ENCODE measurements at places on chromosomes 3 and 15.

- DNase-seq, result peak; percentile 62
These were observed 589.3 kb upstream of the KCNMB2 start for GRCh38 chr3:177946936-177947335.

GRCh38 chr15:66865622-66866611 is 163.9 kb downstream of the SMAD6 start:
- DNase-seq, result peak; percentile 69

- no peak for DNase-seq
These were observed 190.6 kb upstream of the ADAMTS9 start for GRCh38 chr3:64878362-64878761.

DNA sequence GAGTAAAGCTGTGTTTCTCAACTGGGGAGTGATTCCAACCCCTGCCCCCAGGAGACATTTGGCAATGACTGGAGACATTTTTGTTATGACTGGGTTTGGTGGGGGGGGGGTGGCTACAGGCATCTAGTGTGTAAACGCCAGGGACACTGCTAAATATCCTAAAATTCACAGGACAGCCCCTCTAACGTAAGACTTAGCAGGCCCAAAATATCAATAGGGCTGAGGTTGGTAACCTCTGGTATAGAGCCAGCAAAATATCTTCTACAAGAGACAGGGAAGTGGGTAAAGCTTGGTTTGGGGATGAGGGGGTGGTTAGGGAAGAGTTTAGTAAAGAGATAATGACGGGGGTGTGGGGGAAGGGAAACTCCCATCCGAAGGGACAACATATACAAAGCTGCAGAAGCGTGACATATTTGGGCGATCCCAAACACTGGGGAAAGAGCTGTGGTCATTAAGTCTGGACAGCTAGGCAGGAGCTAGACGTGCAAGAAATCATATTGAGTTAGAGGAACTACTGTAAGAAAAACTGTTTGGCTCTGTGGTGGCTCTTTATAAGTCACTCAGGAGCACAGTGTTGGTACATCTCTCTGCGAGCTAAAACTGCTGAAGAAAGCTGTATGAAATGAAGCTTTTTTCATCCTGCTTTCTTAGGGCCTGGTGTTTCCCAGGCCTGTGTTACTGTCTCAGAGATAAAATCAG is 697 bp upstream of the TRIM69 start:
- no peak for DNase-seq

DNA sequence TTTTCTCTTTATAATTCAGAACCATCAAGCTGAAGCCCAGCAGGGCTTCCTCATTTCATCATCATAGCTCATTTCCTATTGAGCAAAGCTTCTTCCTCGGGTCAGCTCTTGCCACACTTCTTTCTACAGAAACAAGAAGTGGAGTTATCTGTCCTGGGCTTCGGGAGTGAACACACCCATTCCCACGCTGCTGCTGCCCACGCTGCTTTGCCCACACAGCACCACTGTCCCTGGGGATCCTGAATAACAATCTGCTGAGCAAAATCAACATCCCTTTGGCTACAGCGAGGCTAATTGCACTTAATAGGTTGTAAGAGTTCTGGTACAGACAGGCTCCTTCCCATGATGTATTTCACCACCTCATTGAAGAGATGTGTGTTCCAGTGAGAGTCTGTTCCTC is 23.7 kb downstream of the CEP19 start:
- DNase-seq, result peak; percentile 80

GRCh38 chr3:171133796-171134569 is 107.5 kb upstream of the SLC2A2 start:
- DNase-seq, result no peak

DNA sequence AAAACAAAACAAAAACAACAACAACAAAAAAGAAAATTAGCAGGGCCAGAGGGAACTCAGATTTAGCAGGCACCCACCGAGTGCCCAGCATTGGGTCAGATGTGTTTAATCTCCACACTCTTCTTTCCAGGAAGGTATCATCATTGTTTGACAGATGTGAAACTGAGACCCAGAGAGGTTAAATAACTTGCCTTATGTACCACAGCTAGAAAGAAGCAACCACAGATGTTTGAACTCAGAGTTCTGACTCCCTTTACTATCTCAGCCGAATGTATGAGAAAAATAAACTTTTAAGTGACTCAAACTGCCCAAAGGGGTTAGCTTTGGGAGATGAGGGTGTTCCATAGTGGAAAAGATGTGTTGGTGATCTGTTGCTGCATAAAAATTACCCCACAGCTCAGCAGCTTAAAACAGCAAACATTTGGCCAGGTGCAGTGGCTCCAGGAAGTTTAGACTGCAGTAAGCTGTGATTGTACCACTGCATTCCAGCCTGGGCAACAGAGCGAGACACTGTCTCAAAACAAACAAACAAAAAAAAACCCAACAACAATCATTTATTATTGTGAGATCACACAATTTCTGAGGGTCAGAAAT is 4.5 kb upstream of the RPP25 start:
- no peak for DNase-seq

DNA sequence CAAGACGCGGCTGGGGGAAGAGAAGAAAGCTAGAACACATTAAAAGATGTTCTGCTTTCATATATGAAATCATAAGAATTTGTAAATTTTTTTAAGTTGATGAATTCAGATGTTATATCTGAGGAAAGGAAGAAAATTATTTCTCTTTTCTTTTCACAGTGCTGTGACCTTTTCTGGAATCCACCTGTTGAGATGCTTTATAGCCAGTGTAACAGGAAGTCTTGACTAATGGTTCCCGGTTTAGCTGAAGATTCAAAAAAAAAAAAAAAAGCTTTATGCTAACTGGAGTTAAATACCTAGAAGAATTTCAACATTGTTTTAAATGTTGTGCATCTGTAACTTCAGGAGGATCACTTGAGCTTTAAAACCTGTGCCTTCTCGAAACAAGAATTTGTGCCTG is 9.9 kb downstream of the GTPBP8 start:
- no peak for DNase-seq

GRCh38 chr15:83723216-83723615 is 69.3 kb downstream of the ADAMTSL3 start:
- no peak for DNase-seq

DNA sequence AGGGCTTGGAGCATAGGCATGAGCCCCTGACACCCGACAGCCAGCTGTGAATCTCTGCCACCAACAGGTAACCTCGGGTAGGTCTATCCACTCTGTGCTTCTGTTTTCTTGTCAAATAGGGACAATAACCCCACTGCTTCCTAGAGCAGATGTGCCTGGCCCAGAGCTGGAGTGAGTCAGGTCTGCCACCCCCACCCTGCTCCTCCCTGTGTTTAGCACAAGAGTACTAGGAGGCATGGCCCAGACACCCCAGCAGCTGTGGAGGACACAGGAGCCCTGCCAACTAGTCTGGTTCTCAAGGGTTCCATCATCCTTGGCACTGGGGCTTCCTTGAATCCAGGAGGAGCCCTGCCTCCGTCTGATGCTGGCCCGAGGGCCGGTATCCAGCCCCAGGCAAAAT is 33.7 kb upstream of the TMEM115 start:
- DNase-seq, result no peak

- DNase-seq, result no peak
These were observed 2.6 kb upstream of the CDV3 start for GRCh38 chr3:133570937-133571320.

DNA sequence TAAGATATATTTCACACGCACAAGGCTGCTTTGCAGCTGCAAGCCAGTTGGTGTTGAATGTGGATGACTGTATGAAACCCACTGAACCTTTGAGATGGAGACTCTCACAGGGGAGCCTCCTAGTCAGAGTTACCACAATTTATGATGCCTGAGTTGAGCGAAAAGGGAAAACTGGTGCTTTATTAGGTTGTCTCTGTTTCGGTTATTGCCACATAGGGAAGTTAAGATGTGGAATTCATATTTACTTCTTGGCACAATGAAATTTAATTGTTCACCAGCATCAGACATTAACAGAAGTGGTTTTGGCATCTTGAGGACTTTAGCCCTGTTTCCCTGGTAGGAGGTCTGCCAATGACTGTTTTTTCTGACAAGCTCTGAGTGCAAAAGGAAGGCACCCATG is 358.2 kb downstream of the SQOR start:
- no peak for DNase-seq

DNA sequence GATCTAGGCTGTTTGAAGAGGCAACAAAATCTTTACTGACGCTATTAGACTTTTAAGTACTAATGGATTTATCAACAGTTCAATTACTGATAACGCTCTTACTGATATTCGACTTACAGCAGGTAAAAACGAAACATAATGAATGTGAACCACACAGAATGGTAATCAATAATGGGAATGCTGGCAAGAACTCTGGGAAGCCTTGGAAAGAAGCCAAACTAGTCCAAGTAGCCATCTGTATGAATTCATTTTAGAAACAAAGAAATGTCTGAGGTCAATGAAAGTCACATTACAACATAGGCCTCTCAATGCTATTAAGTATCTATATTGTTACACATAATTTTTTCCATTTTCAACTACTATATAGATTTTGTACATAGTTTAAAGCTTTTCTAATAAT is 130.0 kb downstream of the DMXL2 start:
- no peak for DNase-seq

GRCh38 chr3:44072601-44073540 is 168.8 kb upstream of the TOPAZ1 start:
- no peak for DNase-seq

DNA sequence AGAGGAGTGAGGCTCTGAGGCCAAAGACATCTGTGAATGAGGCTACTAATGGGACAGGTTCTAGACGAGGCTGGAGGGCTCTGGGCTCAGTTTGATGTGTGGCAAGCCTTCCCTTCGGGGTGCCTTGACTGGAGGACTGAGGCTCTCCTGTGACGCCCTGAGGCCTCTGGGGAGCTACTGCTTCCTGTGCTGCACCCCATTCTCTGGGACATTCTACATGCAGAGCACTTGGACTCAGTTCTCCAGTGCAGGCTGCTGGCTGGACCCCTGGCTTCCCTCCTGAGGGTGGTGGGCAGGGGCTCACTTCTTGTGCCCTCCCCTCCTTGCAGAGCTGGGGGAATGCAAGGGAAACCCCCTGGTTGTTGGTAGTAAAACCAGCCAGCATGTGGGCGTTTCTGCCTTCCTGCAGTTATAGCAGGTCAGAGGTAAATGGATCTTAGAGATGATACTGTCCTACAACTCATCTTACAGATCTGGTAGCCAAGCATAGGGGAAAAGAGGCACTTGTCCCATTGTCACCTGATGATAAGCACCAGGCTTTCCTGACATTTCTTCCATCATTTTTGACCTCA is 133.3 kb downstream of the CHDH start:
- DNase-seq, result no peak

- DNase-seq, result peak; percentile 58
These were observed 52.1 kb upstream of the WDR72 start for GRCh38 chr15:53811530-53811929.

- no peak for DNase-seq
These were observed 171.4 kb downstream of the GREM1 start for GRCh38 chr15:32889214-32889613.

GRCh38 chr15:45714590-45715488 is 80.0 kb downstream of the SQOR start:
- no peak for DNase-seq

GRCh38 chr3:193662757-193663322 is 69.8 kb downstream of the OPA1 start:
- no peak for DNase-seq

DNA sequence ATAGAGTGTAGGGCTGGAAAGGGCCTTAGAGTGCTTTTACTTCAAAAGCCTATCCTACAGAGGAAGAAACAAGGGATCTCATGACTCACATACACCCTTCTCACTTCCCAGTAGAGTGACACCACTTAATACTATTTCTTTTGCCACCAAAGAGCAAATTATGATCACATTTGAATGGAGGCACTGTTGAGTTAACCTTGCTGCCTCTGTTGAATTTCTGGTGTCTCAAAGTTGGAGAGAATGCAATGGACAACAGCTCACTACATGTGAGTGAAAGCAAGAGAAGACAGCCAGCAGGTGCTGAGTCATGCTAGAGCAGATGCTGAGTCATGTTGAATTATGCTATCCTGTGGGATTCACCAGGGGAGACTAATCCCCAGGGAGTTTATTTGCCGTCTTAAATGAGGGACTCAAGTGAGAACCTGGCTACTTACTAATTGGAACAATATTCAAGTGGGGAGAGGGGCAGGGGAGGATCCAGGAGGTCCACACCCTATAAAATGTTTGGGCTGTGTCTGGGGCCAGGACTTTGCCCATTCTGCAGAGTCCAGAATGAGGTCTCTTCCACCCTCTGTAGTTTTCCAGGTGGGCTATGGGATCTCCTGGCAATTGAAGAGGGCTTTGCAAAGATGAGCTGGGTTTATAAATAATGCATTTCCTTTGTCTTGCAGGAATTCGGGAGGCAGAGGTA is 35.8 kb downstream of the ST8SIA2 start:
- no peak for DNase-seq

GRCh38 chr15:41944313-41944940 is 27.9 kb downstream of the EHD4 start:
- DNase-seq, result no peak

DNA sequence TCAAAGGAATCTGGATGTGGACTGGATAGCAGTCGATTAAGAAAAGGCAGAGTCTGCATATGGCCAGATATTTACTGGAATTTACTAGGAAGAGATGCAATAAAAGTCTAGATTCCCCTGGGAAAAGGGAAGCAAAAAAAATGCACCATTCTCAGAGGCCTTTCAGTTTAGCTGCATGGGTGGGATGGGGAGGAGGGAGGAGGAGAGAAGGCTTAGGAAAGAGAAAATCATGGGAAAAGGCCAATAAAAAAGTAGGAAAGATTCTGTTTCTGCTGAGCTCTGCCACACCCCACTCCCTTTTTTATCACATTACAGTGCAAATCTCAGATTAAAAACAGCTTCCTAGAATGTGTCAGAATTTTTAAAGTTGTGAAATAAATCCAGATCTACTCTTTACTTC is 103.6 kb downstream of the ADAMTS9 start:
- no peak for DNase-seq

- no peak for DNase-seq
These were observed 16.8 kb downstream of the NEO1 start for GRCh38 chr15:73069109-73069508.

DNA sequence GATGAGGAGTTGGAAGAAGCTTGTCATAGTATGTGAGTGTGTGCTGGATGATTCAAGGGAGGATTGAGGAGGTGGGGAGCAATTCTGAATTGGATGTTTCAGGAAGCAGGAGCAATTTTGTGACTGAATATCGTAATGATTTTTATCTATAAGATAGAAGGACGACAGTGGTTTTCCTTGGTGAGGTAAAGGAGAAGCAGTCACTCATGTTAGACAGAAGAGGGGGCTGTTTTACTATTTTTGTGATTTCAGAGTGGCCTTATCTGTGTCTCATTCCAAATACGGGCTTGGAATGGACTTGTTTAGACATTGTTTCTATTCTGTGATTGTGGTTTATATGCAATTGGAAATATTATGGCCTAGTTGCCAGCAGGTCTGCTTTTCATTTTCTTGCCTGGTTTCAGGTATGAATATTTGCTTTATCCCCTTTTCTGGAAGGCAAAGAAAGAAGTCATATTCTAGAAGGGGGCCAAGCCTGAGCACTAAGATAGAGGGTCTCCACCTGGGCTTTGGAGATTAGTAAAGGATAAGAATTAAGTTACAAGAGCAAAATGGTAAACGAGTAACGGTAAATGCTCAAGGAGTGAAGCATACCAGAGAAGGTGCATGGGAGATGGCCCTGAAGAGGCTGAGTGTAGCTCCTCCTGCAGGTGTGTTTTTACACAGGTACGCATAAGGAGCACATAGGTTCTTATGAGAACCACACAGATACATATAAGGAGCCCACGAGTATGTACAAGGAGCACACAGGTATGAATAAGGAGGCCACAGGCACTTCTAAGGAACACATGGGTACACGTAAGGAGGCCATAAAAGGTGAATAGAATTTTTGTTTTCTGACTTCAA is 124.6 kb upstream of the KCNAB1 start:
- DNase-seq, result no peak

- DNase-seq, result no peak
These were observed 12.1 kb downstream of the CHSY1 start for GRCh38 chr15:101239724-101240136.

GRCh38 chr3:73426606-73427005 is 198.1 kb downstream of the PDZRN3 start:
- no peak for DNase-seq
